ENCODE measurements at places on chromosomes 6 and 20. TPM values are rescaled to one million over a fixed set of nuclear protein-coding genes. Genes with fewer than 3 reads are reported as not detected.

The OR2H1 gene
- not detected for total RNA-seq

The POFUT1 gene
- total RNA-seq = 37.8 TPM

The SLC17A2 gene
- 1.7 TPM for total RNA-seq

The SLC44A4 gene
- total RNA-seq = not detected

The SLC35A1 gene
- 20.4 TPM for total RNA-seq

Data from pericardium fibroblast (primary cell).